Effector memory CD8-positive, alpha-beta T cell (primary cell): ENCODE measurements at places on chromosomes 13 and 19.

DNA sequence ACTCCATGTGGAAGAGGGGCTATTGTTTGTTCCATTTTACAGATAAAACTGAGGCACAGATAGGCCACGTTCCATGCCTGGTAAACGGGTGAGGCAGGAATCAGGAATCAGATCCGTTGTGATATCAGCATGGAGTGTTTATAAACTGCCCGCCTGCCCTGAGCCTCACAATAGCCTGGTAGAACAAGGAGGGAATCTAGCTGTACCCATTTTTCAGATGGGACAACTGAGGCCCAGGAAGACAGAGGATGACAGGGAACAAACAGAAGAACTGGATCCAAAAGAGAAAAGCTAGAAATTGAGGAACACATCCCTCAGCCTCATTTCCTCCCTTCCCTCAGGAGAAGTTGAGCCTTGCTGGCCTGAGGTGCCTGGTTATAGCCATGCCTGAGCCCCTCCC lies 32.5 kb downstream of the CERS4 start:
- no peak for DNase-seq

- no peak for DNase-seq
Measured at GRCh38 chr13:65461590-65461989, 1768.5 kb downstream of the PCDH9 start.

GRCh38 chr19:54464044-54464629 lies 559 bp upstream of the LENG9 start:
- DNase-seq = peak; percentile 82

DNA sequence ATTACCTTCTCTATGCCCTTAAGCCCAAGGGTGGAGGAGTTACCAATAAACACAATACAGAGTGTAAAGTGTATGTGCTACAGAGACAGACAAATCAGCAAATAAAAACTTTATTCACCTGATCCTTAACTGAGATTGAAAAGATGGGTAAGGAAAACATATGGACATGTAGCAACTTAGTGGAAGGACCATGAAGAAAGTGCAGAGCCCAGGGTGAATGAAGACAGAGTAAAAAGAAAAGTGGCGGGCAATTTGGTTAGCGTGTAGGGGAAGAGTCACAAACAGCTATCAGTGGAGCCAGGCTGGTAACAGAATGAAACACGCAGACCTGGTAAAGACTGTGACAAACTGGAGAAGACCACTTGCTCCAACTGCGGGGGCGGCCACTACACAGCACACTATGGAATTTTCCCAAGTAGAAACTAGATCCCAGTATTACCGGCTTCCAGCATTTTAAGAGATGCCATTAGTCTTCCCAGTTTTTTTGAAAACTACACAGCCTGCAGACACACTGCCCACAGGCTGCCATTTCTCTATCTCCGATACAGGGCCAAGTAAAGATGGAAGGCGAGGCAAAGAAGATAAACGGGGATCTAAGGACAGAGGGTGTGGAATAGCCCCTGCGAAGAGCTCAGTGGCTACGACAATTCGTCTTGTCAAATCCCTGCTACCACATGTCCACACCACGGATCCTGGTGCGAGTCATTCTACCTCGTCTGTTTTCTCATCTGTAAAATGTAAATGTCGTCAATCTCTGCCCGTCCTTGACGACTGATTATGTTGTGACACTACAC lies 1.2 kb downstream of the UQCRFS1 start:
- peak; percentile 2 for DNase-seq

- no peak for DNase-seq
Measured at GRCh38 chr13:48695776-48696175, 42.0 kb downstream of the CYSLTR2 start.

DNA sequence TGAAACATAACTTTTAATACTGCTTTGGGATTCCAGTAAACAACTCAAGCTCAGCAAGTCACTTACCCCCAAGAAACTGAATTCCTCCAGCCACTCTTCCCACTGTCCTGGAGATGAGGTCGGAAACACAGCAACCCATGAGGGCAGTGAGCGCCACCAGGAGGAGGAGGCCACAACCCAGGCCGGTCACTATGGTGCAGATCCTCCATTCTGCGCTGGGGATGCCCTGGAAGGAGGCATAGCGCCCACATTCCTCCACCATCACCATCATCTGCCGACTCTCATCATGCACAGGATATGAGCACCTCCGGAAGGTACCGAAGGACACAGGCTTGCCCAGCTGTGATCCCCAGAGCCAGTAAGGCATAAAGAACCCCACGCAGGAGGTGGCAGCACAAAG lies 2.2 kb downstream of the LHFPL6 start:
- no peak for DNase-seq

DNA sequence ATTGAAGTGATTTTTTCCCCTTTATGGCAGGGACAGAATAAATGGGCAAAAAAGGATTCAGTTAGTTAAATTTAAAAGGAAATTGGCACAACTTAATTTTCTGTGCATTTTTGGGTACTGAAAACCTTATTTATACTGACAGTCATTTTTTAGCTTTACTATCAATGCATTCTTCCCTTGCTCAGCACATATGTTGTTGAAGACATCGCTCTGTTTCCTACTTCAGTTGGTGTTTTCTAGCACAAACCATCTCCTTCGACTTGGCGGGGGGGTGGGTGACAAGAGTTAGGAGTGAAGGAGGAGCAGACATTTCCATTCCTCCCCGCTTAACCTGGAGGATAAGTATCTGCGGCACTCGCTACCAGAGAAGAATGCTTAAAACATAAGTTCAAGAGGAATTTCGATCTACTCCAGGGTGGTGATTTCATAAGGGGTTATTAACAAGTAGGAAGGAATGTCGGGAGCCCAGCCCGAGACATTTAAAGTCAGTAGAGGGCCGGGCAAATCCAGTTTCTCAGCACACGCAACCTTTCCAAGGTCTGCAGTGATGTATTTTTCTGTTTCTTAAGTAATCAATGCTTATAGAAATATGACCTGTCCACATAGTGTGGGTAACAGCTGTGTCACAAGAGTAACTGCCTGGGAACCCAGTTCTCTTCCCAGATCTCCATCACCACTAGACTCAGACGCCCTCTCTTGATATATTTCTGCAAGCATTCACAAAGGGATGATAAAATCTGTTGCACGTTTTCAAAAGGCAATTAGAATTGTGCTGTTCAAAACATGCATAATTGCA lies 525.8 kb downstream of the MYO16 start:
- DNase-seq = no peak

- DNase-seq = no peak
Measured at GRCh38 chr13:111382411-111382810, 62.0 kb downstream of the TEX29 start.

DNA sequence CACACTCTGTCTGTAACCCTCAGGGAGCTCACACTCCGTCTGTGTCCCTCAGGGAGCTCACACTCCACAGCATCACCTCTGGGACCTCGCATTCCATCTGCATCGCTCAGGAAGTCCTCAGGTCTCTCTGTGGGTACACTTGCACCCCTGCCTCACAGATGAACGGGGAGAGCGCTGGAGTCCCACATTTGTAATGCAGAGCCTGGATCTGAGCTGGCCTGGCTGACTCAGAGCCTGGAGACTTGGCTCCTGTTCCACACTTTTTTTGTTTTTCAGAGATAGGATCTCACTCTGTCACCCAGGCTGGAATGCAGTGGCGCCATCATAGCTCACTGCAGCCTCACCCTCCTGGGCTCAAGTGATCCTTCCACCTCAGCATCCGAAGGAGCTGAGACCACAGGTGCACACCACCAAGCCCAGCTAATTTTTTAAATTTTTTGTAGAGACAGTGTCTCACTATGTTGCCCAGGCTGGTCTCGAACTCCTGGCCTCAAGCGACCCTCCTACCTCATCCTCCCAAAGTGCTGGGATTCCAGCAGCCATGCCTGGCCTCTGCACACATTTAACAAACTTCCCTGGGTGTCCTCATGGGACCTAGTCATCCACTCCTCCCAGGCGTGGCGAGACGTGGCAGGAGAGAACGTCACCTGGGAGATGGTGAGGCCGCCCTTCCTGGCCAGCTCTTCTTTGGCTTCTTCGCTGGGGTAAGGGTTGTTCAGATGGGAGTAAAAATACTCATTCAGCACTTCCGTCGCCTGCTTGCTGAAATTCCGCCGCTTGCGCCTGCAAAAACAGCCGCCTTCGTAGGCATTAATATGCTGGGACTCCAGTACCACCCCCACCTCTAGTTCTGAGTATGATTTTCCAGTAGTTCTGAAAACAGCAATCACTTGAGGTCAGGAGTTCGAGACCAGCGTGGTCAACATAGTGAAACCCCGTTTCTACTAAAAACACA lies 31.0 kb downstream of the CILP2 start:
- no peak for DNase-seq

- DNase-seq = no peak
Measured at GRCh38 chr13:108463340-108463739, 166.1 kb upstream of the MYO16 start.

DNA sequence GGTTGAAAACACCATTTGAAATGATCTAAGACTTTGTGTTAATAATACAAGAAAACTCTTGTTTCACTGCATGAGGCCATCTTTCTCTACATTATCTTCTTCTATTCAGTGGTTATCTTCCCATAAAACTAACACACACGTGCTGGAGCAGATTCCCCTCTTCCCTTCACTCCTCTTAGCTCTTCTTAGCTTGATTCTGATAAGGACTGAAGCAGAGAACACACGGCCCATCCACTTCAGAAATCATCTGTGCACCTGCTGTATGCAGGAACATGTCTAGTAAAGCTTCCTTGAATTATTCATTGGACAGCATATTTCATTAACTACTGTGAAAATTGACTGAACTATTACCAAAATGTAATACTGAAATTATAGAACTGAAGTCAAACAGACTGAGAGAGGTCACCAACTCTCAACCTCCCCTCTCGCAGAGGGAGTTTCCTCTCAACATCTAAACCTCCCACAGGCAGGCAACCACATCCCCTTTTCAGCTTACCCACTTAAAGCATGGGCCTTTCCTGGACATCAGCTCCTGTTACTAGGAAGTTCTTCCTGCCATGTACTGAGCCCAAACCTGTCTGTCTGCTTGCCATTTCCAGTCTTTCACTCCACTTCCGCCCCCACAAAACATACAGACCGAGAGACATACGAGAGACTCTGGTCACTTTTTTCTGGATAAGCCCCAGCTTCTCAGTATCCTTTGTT lies 113.9 kb downstream of the CRYL1 start:
- DNase-seq = peak; percentile 5

DNA sequence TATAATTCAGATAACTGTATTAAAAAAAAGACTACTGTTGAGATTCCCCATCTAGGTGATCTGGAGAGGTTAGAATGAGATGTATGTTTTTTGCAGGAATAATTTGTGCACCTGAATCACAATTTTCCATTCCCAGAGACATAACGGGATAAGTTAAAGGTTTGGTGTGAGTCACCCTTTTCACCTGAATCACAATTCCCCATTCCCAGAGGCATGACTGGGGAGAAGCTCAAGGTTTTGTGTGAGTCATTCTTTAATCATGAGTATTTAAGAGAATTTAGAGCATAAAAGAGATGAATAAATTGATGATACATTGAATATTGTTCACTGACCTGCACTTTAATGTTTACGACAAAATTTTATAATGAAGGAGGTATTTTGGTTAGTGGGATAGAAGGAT lies 9.0 kb downstream of the OR7A5 start:
- no peak for DNase-seq

DNA sequence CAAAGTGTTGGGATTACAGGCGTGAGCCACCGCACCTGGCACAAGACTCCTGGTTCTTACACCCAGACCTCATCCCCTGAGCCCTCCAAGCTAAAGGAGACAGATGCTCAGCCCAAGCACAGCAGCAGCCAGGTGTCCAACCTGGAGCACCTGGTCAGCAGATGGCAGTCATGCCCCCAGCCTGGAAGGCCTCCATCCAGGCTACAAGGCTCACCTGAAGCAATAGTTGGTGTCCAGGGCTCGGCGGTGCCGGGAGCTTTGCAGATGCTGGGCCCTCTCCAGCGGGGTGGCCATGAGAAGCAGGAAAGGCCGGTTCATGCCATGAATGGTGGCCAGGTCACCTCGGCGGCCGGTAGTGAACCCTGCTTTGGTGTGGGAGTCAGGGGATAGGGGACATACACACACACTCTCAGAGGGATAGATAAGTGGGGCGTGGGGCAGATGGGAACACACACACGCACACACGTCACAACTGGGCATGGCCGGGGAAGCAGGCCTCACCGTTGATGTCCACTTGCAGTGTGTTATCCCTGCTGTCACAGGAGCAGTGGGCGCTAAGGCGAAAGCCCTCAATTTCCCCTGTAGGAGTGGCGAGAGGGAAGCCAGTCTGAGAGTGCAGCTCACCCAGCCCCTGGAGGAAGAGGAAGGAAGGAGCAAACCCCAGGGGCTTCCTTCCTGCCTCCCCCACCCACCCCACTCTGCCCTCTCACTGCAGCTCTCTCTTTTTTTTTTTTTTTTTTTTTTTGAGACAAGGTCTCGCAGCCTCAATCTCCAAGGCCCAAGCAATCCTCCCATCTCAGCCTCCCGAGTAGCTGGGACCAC lies 11.8 kb downstream of the TGFB1 start:
- no peak for DNase-seq

DNA sequence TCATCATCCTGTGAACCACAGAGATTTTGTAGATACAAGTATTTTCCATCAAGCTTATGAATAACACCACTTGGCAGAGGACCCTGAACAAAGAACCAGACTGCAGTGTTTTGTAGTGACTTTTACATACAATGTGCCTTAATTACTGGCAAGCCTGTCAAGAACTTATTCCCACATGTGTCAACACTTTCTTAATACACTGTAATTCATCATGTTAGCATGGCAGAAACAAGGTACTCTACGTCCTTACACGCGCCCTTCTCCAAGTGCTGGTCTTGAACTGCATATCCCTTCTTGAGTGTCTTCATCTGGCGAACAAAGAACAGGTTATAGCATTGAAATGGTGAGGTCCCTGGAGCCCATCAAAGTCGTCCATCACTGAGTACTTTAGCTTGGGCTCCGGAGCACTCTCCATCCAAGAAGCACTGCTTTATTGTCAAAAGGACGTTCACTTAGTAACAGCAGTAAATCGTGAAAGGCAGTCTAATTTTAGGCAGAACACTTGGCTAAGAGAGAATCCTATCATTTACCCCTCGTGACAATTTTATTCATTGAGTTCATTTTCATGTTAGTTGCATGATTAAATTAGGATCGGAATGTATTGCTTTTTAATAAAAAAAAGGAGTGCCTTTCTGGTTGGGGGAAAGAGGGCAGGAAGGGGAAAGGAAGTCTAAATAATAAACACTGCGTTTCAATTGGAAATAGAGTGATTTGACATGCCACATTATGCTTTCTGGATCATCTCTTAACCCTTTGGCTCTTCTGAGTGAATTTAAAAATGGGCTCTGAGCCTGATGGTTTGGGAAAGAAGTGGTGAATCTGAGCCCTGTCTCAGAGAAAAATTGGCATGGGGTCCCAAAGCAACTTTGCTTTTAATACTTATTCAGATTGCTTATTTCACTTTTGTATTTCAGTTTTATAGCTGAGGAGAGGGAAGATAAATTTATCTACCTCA lies 376.1 kb downstream of the DLEU7 start:
- no peak for DNase-seq
